ENCODE measurements at places on chromosomes 12 and 14. TPM values are rescaled to one million over a fixed set of nuclear protein-coding genes. Genes with fewer than 3 reads are reported as not detected.

GRCh38 chr14:63710497-63710896 lies 17.4 kb downstream of the SGPP1 start:
- no peak for DNase-seq

The TSPAN19 gene
- not detected for total RNA-seq

The RPGRIP1 gene
- 0.38 TPM for total RNA-seq

The NUBPL gene
- 19.5 TPM for total RNA-seq

- DNase-seq, result no peak
Measured at GRCh38 chr12:11233532-11233931, 36.0 kb downstream of the PRB3 start.

GRCh38 chr12:31973818-31974217 lies 14.6 kb downstream of the RESF1 start:
- no peak for DNase-seq

DNA sequence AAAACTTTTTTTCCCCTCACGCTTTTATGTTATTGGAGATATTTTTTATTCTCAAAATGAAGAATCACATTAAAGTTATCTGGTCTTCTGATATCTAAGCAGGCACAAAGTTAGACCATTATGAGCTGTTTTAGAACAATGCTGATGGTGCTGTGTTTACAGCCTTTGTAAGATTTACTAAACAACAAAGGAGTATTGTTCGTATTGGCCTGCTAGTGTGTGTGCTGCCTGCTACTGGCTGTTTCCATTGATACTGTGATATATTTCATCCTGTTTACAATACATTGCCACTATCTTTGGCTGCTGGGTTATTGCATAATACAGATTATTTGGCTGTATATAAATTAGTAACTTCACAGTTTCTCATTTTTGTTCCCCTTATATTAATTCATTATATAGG lies 220.8 kb downstream of the ITPR2 start:
- no peak for DNase-seq

GRCh38 chr12:51914034-51914923 lies 7.0 kb downstream of the ACVRL1 start:
- DNase-seq, result peak; percentile 15

GRCh38 chr12:104632724-104633201 lies 176.0 kb downstream of the CHST11 start:
- no peak for DNase-seq

The AVPR1A gene
- total RNA-seq, result 2.5 TPM

- no peak for DNase-seq
Measured at GRCh38 chr12:124231980-124232653, 62.8 kb upstream of the RFLNA start.

DNA sequence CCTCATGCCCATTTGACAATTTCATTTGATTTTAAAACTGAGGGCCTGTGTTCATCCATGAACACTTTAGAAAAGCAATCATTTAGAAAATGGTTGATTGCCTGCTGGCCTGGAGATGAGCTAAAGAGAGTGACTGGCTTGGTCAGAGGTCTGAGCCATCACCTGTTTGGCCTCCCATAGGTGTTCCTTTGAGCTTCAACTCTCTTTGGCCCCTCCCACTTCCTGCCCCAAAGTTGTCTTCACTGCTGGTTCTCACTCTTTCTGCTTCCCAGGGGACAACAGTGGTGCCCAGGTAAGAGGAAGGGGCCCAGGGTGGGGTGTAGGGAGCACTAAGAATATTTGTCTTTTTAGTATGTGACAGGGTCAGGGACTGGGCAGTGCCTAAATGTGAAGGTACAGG lies 4.9 kb upstream of the TCP11L2 start:
- no peak for DNase-seq
